ENCODE measurements at places on chromosomes 6 and 20. TPM values are rescaled to one million over a fixed set of nuclear protein-coding genes. Genes with fewer than 3 reads are reported as not detected.

Gene SOBP
- total RNA-seq, result 0.14 TPM

Gene SLC17A3
- total RNA-seq, result 0.55 TPM

Gene TRIM10
- 0.05 TPM for total RNA-seq

Gene GPLD1
- 0.18 TPM for total RNA-seq

Gene CCR6
- not detected for total RNA-seq

Gene GJA10
- total RNA-seq, result not detected

Gene SLC2A4RG
- total RNA-seq, result 102 TPM

Gene TCP11
- total RNA-seq, result not detected

Gene LAMP5
- not detected for total RNA-seq

Gene TMEM74B
- total RNA-seq, result 0.09 TPM

Gene SLC18B1
- total RNA-seq, result 5.3 TPM

Gene ZNF311
- total RNA-seq, result 0.66 TPM

Gene BANF2
- total RNA-seq, result not detected

Gene TGM3
- not detected for total RNA-seq

Gene SLC32A1
- not detected for total RNA-seq

Gene PRRT1
- total RNA-seq, result not detected

Gene BMP5
- not detected for total RNA-seq

Gene PACSIN1
- total RNA-seq, result 0.11 TPM

Gene ZNFX1
- 61.7 TPM for total RNA-seq

Gene LHFPL5
- not detected for total RNA-seq

Gene ANGPT4
- total RNA-seq, result not detected

Gene VIP
- not detected for total RNA-seq

Gene METTL24
- not detected for total RNA-seq

Data from T-helper 2 cell treated with Interferon-gamma antibody and Interleukin-4, amounts not matched to agents 100 ng/mL and 5 ng/mL, for 36 hours (primary cell).